ENCODE measurements at places on chromosomes 6 and 20.

DNA sequence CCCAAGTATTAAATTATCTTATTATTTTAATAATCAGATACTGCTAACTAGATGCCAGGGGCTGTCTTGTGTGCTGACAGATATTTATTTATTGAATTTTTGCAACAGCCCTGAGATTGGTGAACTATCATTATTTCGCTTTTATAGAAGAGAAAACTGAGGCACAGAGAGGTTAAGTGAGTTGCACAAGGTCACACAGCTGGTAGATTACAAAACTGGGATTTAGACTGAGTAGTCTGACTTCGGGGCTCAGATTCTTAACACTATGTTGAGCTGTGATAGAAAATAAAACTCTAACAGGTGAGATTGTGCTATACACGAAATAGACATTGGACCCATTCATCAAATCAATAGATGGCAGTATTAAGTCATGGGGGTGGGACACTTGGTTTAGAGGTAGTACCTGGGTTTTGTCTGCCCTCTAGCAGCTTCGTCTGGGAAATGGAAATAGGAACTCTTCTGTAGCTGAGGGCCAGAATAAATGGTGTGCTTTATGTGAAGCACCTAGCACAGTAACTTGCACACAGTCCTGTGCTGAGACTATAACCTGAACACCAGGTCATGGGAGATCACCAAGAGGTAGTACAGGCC is 113.4 kb downstream of the B3GAT2 start:
- no peaks in the 10 kb centered on the region for H3K27me3 ChIP-seq
- no peaks in the 10 kb centered on the region for H3K4me1 ChIP-seq
- H3K27ac ChIP-seq = no peak overlapping the region
- no peak overlapping the region for H3K4me3 ChIP-seq

GRCh38 chr20:62327726-62328495 is 25.1 kb downstream of the ADRM1 start:
- no peaks in the 10 kb centered on the region for H3K27me3 ChIP-seq
- peaks cover 100% of the 10 kb centered on the region for H3K36me3 ChIP-seq
- H3K4me3 ChIP-seq = no peak overlapping the region
- peaks cover 3% of the 10 kb centered on the region for H3K4me1 ChIP-seq
- DNase-seq = no peak
- H3K27ac ChIP-seq = no peak overlapping the region

GRCh38 chr6:25122001-25122400 is 157.2 kb upstream of the CARMIL1 start:
- no peaks in the 10 kb centered on the region for H3K27me3 ChIP-seq
- no peaks in the 10 kb centered on the region for H3K4me1 ChIP-seq
- no peak overlapping the region for H3K4me3 ChIP-seq
- DNase-seq = peak; percentile 39
- no peaks in the 10 kb centered on the region for H3K36me3 ChIP-seq

DNA sequence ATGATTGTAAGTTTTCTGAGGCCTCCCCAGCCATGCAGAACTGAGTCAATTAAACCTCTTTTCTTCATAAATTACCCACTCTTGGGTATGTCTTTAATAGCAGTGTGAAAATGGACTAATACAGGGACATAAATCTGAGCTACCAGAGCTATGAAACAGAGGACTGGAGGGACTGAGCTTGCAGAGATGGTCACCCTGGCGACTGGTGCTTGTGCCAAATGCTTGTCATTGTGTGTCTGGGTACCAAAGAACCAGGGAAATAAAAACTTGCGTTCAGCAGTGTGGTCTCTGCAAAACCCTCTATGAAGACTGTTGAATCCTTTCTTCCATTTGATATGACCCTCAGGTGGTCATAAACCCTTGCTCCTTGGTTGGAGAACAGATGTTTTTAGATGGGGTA is 105.1 kb upstream of the PRL start:
- no peak for DNase-seq
- H3K4me1 ChIP-seq = peaks cover 2% of the 10 kb centered on the region
- no peaks in the 10 kb centered on the region for H3K36me3 ChIP-seq
- H3K27ac ChIP-seq = no peak overlapping the region

DNA sequence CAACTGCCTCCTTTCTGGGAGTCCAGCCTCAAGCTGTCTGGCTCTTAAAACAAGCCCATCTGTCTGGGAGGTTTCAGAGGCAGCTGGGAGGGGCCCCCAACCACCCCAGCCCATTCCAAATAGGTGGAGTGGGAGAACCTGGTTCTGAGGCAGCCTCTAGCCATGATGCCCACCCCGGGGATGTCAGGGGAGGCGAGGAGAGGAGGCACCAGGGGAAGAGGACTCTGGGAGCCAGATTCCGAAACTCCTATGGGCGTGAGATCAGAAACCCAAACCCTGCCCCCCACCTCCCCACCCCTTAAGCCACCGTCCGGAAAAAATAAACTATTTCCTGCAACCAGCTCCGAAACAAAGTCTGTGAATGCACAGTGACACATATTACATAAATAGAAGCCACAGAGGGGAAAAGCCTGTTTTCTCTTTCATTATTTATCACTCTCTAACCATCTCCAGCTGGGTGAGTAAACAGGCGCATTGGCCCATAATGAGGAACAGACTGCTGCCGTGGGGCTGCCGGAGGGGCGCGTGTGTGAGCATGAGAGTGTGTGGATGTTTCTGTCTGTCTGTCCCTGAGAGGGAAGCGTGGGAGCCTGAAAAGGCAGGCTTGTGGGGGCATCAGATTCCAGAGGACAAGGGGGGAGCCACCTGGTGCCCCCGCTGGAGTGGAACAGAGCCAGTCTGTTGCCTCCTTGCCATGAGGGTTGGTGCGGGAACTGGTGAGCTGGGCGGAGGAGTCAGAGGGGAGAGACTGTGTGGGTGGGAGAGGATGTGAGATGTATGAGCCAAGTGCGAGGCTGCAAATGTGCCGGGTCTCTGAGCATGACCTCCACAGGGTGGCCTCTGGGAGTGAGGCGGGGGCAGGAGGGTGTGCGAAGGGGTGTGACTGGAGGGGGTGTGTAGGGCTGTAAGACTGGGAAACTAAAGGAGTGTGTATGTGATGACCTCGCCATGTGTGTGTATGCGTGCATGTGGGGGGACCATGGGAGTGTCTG is 14.3 kb upstream of the FOXP4 start:
- peaks cover 73% of the 10 kb centered on the region for H3K27me3 ChIP-seq
- no peaks in the 10 kb centered on the region for H3K36me3 ChIP-seq
- H3K27ac ChIP-seq = no peak overlapping the region
- H3K4me1 ChIP-seq = peaks cover 17% of the 10 kb centered on the region
- peak; percentile 78 for DNase-seq

DNA sequence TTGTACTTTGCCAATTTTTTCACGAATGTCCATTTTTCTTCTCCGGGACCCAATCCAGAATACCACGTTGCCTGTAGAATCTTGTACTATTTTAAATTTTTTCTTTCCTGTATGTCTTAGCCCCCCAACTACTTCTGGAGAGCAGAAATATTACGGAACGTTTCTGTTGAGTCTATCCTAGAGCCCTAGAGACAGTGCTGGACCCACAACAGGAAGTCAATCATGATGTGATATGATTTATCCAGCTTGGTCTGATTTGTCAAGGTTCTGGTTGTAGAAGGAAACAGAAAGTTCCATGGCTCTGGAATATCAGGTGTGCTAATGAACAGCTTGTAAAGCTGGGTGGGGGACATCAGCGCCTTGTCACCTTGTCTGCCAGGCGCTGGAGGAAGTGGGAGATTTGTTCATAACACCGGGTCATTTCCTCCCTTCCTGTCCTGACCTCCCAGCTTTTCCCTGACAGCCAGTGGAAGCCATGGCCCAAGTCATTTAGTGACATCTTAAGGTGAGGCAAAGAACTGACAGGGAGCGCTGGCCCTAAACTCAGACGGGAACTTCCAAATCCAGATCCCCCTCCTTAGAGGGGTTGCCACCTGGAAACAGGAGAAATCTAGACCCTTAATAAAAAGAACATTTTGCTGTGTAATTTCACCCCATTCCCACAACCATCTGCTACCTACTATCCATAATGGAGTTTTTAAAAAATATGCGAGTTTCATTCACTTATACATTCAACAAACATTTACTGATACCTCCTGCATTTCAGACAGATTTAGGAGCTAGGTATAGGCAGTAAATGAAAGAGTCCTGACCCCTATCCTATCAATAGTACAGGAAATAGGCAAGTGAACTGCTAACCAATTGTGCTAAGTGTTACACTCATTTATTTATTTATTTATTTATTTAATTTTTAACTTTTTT is 130.5 kb downstream of the ZFP64 start:
- peak; percentile 54 for DNase-seq
- H3K36me3 ChIP-seq = no peaks in the 10 kb centered on the region
- H3K4me3 ChIP-seq = no peak overlapping the region

GRCh38 chr6:158783167-158783450 is 36.1 kb downstream of the EZR start:
- H3K4me3 ChIP-seq = no peak overlapping the region
- no peaks in the 10 kb centered on the region for H3K27me3 ChIP-seq

DNA sequence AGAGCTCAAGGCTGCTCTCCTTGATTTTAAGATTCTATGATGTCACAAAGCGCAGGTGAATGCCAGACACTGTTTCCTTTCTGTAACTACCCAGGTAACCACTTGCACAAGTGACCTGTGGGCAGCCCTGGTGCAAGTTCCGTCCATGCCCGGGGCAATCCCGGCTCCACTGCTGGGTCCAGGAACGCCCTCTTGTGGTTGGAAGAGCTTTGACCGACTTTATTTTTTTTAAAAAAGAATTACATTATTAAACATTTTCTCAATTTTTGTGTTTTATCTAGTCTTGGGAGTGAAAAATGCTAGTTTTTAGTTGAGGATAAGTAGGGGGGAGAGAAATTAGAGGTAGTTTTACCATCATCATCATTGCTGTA is 695.2 kb downstream of the QKI start:
- DNase-seq = peak; percentile 6
- H3K27ac ChIP-seq = no peak overlapping the region
- peaks cover 6% of the 10 kb centered on the region for H3K4me1 ChIP-seq
- no peaks in the 10 kb centered on the region for H3K36me3 ChIP-seq
- no peaks in the 10 kb centered on the region for H3K27me3 ChIP-seq

DNA sequence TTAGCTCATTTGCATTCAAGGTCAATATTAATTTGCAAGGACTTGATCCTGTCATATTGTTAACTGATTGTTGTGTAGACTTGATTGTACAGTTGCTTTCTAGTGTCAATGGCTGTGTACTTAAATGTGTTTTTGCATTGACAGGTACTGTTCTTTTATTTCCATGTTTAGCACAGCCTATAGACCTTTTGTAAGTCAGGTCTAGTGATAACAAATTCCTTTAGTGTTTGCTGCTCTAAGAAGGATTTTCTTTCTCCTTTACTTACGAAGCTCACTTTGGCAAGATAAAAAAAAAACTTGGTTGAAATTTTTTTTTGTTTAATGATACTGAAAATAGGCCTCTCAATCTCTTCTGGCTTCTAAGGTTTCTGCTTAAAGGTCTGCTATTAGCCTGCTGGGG is 942.3 kb downstream of the QKI start:
- DNase-seq = no peak
- no peak overlapping the region for H3K27ac ChIP-seq
- no peak overlapping the region for H3K4me3 ChIP-seq
- H3K27me3 ChIP-seq = no peaks in the 10 kb centered on the region
- H3K36me3 ChIP-seq = no peaks in the 10 kb centered on the region
